CMK (cell line): ENCODE measurements at places on chromosomes 1 and 21.

DNA sequence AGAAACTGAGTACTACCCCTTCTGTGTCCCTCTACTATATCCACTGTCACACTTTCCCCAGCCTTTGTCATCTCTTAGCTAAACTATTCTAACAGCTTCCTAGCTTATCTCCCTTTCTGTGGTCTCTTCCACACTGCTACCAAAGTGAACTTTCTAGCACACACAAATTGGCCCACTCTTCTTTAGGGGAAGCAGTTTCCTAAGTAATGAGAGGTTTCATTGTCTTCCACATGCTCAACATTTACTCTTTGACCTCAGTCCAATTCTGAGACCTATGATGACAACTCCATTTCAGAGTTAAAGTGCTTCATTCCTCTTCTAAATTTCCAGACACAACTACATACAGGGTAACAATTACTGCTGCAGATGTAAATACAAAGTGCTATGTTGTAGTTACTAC, 32.9 kb downstream of the SCYL3 start:
- DNase-seq: no peak

DNA sequence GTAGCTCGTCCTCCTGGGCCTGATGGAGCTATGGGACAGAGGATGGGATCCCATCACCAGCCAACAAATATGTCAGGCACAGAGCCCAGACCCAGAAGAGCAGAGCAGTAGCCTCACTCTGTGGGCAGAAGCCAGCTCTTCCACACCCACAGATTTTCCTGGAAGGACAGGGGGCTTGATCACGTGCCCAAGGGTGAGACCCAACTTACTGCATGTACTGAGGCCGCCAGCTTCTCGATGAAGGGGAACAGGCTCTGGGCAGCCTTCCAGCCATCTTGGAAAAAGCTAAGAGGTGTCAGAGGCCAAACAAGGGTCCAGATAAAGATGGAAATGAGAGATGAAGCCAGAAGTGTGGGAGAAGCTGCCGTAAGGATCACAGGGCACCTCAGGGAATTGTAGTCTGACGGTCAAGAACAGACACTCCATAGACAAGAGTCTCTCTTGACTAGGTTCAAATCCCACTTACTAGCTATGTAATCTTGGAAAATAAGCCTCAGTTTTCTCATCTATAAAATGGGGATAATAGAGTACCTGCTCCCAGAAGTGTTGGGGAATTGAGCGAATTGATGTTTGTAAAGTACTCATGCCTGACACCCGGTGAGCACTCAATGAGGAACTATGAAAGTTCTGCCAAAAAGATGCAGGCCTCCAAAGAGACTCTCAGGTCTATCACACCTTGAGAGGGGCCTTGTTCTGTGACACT, 17.0 kb upstream of the TCEA3 start:
- no peak for DNase-seq

GRCh38 chr1:244173769-244174168, 122.7 kb downstream of the ZBTB18 start:
- no peak for DNase-seq

- no peak for DNase-seq
These were observed 8.9 kb downstream of the ADAR start for GRCh38 chr1:154598871-154599635.
